Stimulated activated CD4-positive, alpha-beta T cell treated with anti-CD3 and anti-CD28 coated beads, TNF-alpha, amount 100 ng/mL, for 1 hour (primary cell): ENCODE measurements at places on chromosomes 3 and 15.

DNA sequence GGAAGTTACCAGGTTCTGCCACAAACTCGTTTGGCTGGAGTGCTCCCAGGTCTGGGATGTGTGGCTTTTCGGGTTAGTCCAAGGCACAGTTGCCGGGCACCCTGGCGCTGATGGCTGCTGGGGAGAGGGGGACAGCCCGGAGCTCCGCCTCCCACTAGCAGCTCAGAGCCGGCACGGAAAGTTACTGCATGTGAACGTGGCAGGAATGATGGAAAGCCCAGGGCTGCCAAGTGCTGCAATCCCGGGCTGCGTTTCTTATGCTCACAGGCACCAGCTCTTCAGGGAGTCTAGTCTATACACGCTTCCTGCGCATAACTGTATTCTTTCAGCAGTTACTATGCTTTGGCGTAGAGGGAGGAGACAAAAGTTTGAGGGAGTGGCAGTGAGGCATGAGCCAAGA is 141.8 kb upstream of the ICE2 start:
- DNase-seq, result no peak

- DNase-seq, result no peak
Observed at GRCh38 chr15:63461230-63461985, 43.0 kb upstream of the USP3 start.

GRCh38 chr3:10775259-10775658 is 40.8 kb upstream of the SLC6A11 start:
- no peak for DNase-seq

DNA sequence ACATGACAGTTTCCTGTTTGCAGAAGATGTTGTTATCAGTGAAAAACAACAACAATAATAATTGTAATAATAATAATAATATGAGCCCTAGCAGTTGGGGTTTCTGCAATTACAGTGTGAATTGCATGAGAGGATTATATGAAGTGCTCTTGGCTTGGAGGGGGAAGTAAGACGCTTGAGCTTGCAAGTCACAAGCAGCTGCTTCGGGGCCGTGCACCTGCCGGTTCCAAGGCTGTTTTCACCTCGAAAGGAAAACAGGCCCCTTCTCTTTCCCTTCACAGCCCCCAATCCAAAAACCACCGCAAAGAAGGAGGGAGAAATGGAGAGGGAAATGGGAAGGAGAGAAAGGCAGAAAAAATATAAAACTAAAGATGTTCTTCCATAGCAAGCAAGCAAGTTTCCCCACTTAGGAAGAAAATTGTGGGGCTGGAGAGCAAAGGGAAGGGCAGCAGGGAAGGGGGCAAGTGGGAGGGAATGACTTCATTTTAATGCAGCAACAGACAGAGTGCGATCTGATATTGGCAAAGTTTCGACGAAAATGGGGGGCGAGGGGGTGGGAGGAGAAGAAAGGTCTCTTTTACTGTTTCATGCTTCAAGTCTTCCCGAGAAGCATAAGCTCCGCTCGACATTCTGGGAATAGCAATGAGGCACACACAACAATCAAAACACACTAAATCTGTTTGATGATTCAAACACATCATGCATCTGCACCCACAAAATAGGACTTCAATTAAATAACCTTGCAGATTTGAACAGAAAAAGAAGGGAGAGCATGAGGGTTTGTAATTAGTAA is 284.2 kb upstream of the ATP11B start:
- no peak for DNase-seq

GRCh38 chr3:4948395-4948794 is 30.8 kb upstream of the BHLHE40 start:
- no peak for DNase-seq

GRCh38 chr15:71790081-71790480 is 20.3 kb upstream of the NR2E3 start:
- no peak for DNase-seq

DNA sequence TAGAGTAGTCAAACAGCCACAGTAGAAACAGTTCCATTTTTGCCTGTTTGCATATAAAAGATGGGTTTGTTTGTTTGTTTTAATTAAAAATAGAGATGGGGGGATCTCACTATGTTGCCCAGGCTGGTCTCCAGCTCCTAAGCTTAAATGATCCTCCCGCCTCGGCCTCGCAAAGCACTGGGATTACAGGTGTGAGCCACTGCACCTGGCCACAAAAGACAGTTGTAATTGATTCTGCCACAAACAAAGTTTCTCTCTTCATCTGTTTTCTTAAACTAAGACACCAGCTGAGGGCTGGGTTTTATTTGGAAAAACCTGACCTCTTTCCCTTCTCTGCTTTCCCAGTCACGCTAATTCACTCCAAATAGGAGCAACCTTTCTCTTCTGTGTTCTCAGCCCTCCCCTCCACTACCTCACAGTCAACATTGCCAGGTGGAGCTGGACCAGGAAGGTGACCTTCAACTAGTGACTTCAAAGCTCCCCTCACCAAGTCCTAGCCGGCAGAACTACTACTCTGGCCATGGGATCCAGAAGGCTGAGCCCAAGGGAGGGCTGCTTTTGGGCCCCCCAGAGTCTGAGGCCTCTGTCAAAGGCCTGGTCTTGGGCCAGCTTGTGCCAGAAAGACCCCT is 1.5 kb upstream of the IDH2 start:
- DNase-seq, result no peak

DNA sequence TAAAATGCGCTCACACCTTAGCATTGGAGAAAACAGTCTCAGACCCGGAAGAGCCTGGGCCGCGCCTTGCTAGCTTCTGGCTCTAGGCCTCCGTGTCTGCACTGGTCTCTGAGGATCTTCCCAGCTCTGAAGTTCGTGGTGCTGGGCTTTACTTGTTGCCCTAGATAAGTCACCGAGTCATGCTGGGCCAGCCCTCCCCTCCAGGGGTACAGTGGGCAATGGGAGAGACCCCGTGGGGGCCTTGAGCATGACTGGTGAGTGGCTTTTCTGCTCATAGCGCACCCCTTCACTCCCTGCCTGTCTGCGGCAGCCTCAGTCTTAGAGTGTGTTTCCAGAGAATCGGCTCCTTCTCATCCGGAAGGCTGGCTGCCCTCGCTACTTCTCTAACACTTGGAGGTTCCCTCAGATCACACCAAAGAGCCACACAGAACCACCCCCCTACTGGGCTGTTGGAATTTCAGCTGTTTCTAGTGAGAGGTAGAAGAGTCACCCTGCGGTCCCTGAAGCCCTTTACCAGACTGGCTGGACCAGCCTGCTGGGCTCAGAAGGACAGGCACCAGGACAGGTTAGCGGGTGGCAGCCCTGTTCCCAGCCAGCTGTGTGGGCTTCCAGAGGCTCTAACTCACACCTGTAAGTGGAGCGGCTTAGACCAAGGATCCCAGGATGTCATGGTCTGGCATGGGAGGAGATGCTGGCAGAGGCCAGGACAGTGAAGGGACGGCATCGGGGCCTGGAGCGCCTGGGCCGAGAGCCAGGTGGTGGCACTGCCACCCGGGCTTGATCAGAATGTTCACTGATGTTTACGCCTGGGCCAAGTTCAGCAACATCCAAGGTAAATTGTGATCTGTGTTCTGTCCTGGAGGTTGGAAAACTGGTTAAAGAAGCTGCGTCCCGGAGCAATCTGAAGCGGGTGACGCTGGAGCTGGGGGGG is 17.9 kb downstream of the ALDH1A3 start:
- DNase-seq, result no peak

- no peak for DNase-seq
Observed at GRCh38 chr3:119973018-119973646, 121.1 kb downstream of the GSK3B start.

DNA sequence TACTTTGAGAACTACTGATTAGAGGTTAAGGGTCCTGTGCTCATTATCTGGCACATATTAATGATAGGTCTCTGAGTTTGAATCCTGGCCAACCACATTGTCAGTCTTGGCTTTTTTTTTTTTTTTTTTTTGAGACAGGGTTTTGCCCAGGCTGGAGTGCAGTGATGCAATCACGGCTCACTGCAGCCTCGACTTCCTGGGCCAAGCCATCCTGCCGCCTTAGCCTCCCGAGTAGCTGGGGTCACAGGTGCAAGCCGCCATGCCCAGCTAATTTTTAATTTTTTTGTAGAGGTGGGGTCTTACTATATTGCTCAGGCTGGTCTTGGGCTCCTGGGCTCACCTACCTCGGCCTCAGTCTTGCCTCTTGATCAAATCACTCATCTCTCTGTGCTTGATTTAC is 547 bp upstream of the PCCB start:
- DNase-seq, result no peak

DNA sequence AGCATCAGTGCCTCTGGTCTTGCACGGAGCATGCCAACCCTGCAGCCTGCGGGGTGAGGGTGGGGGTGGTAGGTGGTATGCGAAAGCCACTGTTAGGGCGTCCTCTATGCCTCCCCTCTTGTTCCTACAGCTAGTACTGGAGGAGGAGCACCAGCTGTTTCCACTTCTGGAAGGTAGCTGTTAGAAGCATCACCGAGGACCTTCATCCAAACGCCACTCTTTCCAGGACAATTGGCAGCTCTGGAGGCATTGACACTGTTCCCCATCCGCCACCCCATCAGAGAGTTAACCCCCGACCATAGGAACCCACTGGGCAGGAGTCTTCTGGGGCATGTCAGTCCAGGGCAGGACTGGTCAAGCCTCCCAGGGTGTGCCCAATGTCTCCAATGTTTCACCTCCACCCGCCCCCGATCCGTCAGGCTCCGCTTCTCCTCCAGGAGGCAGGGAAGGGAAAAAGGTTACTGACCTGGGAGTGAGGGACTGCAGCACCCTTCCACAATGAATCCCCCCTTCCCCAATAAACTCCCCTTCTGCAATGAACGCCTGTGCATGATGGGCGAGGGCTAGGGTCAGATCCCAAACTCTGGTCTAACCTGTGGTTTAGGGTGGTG is 487 bp downstream of the DUOX2 start:
- DNase-seq, result no peak

- no peak for DNase-seq
Observed at GRCh38 chr15:89756897-89757296, 5.8 kb upstream of the MESP1 start.

DNA sequence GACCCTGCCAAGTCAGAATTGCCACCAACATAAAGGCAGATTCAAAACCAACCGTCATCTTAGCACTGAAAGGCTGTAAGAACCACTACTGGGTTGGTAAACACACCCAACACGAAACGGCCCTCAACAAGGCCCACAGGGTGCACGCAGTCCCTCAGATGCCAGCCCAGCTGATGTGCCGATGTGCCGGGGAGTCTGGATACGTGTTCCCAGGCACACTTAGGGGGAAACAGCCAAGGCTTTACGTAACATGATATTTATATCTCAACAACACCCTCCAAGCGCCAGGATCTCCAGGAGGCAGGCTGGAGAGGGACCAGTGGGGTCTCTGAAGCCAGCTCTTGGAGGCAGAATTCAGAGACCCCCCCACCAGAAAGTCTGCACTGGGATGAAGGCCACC is 14.2 kb downstream of the POC1A start:
- no peak for DNase-seq

GRCh38 chr15:56323435-56323834 is 41.8 kb upstream of the TEX9 start:
- DNase-seq, result no peak

GRCh38 chr15:71049706-71050422 is 65.4 kb upstream of the THSD4 start:
- no peak for DNase-seq

GRCh38 chr3:21055015-21055414 is 696.0 kb downstream of the ZNF385D start:
- DNase-seq, result no peak

- no peak for DNase-seq
Observed at GRCh38 chr3:166080096-166080495, 242.9 kb upstream of the BCHE start.

GRCh38 chr15:75109021-75109735 is 85.8 kb downstream of the PPCDC start:
- no peak for DNase-seq

DNA sequence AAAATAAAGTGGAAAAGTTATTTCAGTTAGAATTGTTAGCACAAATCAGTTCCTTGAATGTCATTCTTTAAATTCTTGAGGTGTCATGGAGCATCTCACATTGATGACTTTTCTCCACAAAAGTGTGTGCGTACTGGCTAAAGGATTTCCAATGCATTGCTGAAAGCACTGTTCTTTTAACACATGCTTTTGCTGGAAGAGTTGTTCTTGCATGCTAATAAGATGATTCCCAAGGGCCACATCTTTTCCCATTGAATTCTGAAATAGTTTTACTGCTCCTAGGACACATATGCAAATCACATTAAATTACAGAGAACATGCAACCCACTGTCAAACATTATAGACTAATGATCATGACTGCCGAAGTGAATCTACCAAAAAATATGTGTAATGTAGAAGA is 516.3 kb upstream of the CADM2 start:
- no peak for DNase-seq

GRCh38 chr3:50737193-50737905 is 62.6 kb downstream of the DOCK3 start:
- DNase-seq, result no peak

DNA sequence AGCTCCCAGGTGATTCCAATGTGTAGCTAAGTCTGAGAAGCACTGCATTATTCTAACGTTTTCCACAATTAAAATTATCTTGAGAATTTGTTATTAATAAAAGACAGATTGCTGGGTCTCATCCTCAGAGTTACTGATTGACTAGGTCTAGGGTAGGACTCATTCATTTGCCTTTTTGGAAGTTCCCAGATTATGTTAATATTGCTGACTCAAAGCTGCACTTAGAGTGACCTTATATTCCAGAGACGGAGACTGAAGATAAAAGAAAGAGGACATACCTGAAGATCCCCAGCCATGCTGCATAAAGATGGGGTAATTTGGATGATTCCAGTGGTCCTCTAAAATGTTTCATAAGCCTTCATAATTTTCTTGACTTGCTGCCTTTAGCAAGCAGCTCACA is 81.8 kb downstream of the PLSCR2 start:
- DNase-seq, result no peak

GRCh38 chr3:105553851-105554250 is 187.1 kb downstream of the ALCAM start:
- DNase-seq, result no peak

- no peak for DNase-seq
Observed at GRCh38 chr15:94239474-94239873, 8.1 kb downstream of the MCTP2 start.

DNA sequence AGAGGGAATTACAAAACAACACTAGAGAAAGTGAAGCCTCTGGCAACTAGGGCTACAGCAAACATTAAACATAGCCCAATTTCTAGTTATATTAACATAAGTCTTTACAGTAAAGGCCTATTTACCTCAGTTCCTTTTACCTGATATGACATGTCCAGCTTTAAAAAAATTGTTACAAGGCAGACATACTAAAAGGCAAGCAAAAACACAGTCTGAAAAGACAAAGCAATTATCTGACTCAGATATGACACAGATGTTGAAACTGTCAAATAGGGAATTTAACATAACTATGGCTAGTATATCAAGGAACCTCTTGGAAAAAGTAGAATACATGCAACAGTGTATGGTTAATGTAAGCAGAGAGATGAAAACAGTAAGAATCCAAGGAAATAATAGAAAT is 238.6 kb downstream of the RAP2B start:
- no peak for DNase-seq
